Lower leg skin (tissue), 4 donors: ENCODE measurements at places on chromosomes 3 and 15. TPM values are rescaled to one million over a fixed set of nuclear protein-coding genes. Genes with fewer than 3 reads are reported as not detected.

DNA sequence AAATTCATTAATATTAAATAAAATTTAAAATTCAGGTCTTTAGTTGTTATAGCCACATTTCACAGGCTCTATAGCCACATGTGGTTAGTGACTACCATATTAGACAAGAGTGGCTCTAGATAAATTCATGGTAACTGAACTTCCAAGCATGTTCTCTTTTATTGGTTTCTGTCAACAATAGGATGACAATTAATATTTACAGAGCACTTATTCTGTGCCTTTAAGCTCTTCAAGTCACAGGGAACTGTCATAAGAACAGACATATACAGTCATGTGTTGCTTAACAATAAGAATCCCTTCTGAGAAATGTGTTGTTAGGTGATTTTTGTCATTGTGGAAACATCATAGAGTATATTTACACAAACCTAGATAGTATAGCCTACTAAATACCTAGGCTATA is 38.8 kb upstream of the SLC25A36 start:
- no peak for DNase-seq

DNA sequence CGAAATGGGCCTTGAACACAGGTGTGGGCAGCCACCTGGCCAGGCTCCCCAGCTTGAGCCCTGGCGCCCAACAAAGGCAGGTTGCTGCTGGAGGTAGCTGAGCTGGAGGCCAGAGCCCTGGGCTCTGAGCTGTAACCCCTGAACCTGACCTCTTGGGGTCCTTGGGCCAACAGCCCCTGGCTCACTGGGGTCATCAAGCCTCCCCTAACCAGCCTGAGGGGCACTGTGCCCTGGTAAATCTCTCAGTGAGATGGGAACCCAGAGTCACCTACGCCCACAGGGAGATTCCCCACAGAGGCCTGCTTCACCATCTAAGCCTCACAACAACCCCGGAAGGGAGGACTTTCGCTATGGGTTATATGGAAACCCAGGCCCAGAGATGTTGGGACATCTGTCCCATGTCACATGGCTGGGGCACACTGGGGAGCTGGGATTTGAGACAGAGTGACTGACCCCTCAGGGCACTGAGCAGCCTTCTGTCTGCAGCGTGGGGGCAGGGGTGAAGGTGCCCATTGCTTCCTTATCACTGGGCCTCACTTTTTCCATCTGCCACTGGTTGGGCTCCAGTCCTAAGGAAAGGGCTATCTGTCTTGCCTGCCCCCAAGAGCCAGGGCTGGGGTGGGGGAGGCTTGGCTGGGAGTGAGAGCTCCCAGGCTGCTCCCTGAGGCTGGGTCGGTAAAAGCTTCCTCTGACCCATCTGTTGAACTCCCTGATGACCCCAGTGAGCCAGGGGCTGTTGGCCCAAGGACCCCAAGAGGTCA is 59.1 kb downstream of the IQSEC1 start:
- no peak for DNase-seq

- DNase-seq: no peak
Observed at GRCh38 chr3:127867986-127868385, 45.7 kb upstream of the MGLL start.

DNA sequence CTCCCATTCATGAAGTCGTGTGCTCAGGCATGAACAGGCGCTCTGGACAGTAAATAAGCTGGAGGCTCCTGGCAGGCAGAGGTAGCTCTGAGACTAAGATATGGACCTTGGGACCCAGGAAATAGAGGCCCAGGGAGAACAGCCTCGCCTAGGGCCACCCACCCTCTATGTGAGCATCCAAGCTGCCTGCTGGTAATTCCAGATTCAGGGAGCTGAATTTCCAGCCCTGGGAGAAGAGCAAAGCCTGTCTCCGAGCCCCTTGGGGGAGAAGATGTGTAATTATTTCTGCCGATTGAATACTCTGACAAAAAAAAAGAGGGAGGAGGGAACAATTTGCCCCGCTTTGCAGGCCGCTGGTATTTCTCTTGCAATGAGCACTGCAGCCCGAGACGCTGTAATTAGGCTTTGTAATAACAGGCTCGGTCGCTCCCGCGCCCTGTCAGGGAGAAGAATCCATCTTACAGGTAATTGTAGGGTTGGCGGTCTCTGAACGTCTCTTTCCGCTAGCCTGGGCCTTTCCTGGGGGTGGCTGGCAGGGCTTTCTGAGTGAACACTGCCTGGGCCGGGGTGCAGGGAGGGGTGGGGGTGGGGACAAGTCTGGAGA is 131.5 kb downstream of the WNT7A start:
- no peak for DNase-seq

- DNase-seq: no peak
Observed at GRCh38 chr3:172097585-172097984, 58.2 kb downstream of the FNDC3B start.

GRCh38 chr3:112303764-112304325 is 9.8 kb upstream of the SLC9C1 start:
- DNase-seq: no peak

- no peak for DNase-seq
Observed at GRCh38 chr15:29130476-29130875, 139.1 kb downstream of the NSMCE3 start.

DNA sequence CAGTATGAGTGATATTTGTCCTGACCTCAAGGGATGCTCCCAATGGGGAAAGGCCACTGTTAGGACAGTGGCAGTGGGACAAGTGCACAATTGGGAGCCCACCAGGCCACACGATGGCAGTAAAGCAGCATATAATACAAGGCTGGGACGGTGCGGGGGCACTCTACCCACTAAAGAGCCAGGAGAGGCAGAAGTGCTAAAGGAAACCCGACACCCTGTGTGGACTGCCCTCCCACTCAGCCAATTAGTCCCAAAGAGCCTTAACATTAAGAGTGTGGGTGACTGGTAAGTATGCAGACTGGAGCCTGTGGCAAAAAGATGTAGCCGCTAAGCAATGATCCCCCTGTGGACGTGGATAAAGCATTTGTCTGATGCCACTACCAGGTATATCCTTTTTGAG is 8.2 kb upstream of the ZNF589 start:
- DNase-seq: peak; percentile 93

Gene P2RY13
- 1.2 TPM for total RNA-seq

Gene SPTSSB
- 175 TPM for total RNA-seq

Gene KBTBD12
- not detected for total RNA-seq

Gene NOX5
- 0.29 TPM for total RNA-seq

Gene DAZL
- 0.07 TPM for total RNA-seq
